ENCODE measurements at places on chromosomes 7 and 10.

DNA sequence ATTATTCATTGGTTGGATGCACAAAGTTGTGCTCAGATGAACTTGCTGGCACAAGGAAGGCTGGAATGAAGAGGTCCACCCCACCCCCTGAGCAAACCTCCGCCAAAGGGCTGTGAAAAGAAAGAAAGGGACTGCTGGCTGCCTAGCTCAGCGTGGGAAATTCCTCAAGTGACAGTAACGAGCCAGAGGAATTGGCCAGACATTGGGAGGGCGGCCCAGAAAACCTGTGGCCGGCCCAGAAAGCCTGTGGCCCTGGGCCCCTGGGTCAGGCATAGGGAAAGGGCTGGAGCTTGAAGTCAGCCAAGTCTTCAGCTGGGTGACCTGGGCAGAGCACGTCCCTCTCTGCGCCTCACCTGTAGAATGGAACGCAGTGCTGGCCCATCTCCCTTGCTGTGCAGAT is 30.6 kb upstream of the CTBP2 start:
- DNase-seq = no peak

- no peak for DNase-seq
Measured at GRCh38 chr10:47009215-47009838, 98.1 kb downstream of the PTPN20 start.

GRCh38 chr7:116970238-116970910 is 17.1 kb downstream of the ST7 start:
- no peak for DNase-seq

- DNase-seq = no peak
Measured at GRCh38 chr10:101760510-101760909, 15.4 kb downstream of the FGF8 start.

GRCh38 chr7:7114575-7115291 is 67.6 kb upstream of the C1GALT1 start:
- no peak for DNase-seq

DNA sequence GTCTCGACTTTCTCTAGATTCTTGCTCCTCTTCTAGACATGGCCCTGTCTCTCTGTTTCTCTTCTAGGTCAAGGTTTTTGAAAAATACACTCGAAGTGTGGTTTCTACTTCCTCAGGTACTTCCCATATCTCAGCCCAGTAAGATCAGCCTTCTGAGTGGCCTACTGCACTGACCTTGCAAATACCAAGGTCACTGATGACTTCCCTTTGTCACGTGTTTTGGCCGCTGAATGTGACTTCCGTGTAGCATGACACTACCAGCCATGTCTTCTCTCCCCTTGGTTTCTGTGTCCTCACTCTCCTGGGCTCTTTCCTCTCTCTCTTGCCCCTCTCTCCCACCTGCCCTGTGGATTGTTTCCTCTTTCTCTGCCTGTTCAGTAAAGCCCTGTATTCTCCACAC is 7.9 kb upstream of the WIPF3 start:
- DNase-seq = no peak

GRCh38 chr7:77765906-77766800 is 32.1 kb downstream of the TMEM60 start:
- no peak for DNase-seq

DNA sequence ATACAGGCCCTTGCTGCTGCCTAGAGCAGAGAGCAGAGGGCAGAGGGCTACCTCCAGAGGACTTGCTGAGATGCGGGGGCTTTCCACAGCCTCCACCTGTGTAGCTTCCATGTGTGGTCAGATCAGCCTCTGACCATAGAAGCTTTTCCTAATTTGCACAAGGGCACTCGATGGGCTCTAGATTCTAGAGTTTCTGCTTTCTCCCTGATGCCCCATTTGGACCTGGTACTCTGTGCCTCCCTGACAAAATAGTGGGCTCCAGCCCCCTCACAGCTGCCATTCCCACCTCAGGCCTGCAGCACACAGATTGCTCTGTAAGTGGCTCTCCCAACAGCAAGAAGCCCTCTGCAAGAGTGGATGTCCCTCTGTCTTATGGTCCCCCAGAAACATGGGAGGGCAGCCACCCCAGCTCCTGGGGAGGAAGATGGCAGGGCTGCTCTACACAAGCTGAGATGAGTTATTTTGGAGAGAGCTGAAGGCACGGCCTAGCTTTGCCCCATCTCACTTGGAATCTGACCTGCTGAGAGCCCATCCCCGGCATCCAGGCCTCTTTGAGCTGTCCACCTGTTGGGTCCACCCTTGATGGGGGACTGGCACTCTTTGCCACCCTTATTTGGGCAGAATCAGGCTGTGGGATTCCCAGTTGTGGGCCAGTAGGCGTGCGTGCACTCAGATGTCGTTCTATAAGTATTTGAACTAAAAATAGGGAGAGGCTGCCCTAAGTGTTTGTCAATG is 16.7 kb downstream of the TMEM273 start:
- DNase-seq = no peak

GRCh38 chr7:15007507-15007906 is 105.0 kb upstream of the DGKB start:
- DNase-seq = no peak

DNA sequence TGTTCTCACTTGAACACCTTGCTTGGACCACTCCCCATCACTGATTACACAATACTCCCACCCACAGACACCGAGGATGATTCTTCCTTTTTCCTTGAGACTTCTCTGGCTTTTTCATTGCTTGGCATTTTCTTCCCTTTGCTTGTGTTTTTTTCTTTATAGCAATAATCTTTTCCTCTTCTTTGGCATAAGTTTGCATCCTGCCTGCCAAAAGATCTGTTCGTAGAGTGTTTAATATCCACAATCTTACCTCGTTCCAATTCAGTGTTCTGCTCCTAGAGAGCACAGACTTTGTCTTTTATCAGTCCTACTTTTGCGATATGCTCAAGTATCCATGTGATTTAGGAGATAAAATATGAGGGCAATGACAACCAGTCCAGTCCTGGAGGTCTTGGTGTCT is 303.3 kb upstream of the CDC14C start:
- DNase-seq = no peak

DNA sequence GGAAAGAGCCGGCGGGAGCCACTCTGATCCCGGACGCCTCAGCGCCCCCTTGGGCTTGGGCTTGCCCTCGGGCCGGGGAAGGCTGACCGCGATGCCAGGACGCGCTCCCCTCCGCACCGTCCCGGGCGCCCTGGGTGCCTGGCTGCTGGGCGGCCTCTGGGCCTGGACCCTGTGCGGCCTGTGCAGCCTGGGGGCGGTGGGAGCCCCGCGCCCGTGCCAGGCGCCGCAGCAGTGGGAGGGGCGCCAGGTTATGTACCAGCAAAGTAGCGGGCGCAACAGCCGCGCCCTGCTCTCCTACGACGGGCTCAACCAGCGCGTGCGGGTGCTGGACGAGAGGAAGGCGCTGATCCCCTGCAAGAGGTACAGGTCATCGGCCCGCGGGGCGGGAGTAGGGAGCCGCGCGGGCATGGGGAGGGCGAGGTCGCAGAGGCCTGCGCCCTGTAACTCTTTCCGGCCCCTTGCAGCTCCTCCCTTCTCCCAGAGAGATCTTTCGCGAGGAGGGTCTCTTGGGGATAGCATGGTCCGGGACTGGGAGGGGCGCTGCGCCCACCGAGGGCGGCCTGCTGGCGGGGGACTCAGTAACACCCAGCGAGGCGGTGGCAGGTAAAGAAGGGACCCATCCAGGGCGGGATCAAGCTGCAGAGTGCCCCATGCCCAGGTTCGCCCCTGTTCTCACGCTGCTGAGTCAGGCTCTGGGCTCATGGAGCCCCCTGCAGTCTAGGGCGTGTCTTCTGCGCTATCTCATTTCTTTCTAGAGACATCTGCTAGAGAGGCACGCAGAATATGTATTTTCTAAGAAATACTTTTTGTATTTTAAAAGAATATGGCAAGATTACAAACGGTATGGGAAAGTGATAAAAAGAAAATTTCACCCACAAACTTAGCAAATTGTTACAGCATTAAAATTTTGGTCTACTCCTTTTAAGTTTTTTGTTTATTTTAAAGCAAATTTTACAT is 687 bp downstream of the EPDR1 start:
- no peak for DNase-seq

GRCh38 chr10:96791902-96792301 is 40.2 kb upstream of the LCOR start:
- no peak for DNase-seq

DNA sequence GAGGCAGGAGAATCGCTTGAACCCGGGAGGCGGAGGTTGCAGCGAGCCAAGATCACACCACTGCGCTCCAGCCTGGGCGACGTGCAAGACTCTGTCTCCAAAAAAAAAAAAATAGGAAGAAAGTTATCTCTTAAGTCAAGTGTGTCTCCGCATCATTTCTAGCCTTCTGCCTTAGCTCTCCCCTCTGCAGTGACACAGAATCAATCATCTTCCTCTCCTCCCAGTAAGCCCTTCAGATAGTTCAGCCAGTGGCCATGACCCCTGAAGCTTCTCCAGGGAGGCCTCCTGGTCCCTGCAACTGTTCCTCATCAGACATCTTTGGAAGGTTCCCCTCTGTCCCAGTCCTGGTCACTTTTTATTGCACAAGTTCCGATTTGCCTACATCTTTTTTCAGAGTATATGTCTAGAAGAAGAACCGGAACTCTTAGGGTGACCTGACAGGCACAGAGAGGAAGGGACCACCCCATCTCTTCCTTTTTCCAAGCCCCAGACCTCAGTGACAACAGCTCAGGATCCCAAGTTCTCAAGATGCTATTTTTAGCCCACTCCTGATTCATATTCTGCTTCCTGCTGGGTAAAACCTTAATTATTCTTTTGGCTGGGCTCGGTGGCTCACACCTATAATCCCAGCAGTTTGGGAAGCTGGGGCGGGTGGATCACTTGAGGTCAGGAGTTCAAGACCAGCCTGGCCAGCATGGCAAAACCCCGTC is 6.6 kb upstream of the RHBDD2 start:
- no peak for DNase-seq

DNA sequence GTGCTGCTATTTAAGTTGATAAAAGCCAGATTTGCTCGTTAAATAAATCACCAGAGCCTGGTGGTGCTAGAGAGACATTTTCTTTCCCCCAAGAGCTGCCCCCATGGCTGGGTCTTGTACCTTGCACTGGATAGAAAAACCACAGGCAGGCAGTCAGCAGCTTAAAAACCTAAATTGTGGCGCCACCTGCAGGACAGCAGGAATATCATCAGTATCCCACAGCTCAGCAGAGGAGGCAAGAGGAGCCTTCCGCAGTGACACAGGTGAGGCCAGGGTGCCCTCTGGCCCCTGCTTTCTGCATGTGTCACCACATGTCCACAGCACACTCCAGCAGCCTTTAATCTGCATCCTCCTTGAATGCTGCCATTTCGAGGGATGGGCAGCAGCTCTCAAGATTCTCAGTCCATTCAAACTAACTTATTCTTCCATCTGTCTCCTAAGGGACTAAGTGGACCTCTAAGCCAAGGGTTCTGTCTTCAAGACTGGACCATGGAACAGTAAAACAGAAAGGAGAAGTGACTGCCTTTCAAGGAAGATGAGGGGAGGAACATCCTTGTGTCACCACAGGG is 4.5 kb upstream of the PLXNA4 start:
- peak; percentile 82 for DNase-seq

GRCh38 chr7:125606671-125607070 is 677.0 kb upstream of the POT1 start:
- DNase-seq = no peak

DNA sequence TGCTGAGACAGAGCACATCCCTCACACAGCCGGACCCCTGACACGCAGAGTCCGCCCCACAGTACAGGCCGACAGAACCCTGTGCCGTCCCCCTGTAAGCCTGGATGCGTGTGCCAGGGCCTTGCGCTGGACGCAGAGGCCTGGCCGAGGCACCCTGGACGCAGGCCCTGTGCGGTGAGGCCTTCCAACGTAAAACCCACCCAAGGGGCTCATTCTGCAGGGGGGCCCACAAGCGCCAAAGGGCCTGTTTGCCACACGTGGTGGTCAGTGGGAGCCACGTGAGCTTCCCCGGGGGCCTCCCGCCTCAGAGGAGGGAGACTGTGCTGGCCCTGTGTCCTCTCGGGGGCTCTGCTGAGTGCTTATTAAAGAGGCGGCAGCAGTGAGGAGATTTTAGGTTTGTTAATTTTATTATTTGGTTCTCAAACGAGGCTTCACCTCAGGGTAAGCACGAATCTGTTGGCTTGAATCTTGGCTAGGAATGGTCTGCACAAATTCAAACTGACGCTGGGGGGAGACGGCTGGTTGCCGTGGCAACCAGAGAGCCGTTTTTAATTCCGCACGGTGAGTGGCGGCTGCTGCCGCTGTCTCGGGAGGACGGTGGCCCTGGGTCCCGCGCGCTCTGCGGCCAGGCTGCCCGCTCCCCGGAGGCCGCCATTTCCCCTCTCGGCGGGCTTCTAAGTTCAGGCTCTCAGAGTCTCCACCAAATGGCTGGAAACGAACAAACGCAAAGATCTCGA is 4.9 kb upstream of the ADGRA1 start:
- no peak for DNase-seq

- peak; percentile 17 for DNase-seq
Measured at GRCh38 chr7:116588641-116589594, 64.1 kb downstream of the CAV1 start.

GRCh38 chr10:14208231-14208630 is 122.5 kb downstream of the FRMD4A start:
- no peak for DNase-seq

DNA sequence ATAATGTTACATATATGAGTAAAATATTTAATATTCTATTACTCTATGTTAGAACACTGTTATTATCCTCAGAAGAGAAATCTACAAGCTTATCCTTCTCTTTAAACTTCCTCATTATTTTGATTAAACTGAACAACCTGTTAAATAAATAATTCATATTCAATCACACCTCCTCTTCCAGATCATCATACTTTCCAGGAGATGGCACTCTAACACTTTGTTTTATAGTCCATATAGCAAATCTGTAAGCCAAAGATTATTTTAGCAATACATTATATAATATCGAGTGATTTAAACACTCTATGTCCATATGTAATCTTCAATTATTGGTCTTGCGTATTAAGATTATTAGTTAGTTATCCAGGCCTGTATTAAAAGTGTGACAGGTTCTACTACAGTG is 694.1 kb downstream of the ANKRD7 start:
- no peak for DNase-seq

GRCh38 chr10:118447478-118448270 is 105.5 kb upstream of the FAM204A start:
- no peak for DNase-seq

- no peak for DNase-seq
Measured at GRCh38 chr10:1928606-1929005, 191.3 kb upstream of the ADARB2 start.

DNA sequence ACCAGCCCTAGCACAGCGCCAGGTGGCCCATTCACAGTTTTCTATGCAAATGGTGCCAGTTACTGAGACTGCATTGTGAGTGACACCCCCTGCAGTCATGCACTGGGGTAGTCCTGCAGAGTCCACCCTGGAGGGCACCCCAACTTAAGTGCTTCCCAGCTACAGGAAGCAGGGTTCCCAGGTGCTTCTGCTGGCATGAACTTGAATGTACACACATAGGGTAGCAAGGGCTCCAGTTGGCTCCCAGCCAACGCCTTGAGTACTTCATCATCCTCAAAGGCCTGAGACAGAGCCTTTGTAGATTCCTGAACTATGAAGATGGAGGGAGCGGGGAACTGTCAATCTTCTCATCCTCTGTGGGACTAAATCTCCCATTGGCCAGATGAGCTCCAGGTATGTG is 11.5 kb upstream of the NPFFR1 start:
- DNase-seq = no peak

GRCh38 chr7:2592375-2592865 is 33.6 kb downstream of the IQCE start:
- no peak for DNase-seq
